Type B pancreatic cell (in vitro differentiated cells): ENCODE measurements at places on chromosomes 5 and 9. TPM values are rescaled to one million over a fixed set of nuclear protein-coding genes. Genes with fewer than 3 reads are reported as not detected.

CCL28 gene
- total RNA-seq, result 2.0 TPM in 1 of 2 replicates, not detected in the other

GPR107 gene
- total RNA-seq, result 43.6 and 51.6 TPM in 2 replicates

DNA sequence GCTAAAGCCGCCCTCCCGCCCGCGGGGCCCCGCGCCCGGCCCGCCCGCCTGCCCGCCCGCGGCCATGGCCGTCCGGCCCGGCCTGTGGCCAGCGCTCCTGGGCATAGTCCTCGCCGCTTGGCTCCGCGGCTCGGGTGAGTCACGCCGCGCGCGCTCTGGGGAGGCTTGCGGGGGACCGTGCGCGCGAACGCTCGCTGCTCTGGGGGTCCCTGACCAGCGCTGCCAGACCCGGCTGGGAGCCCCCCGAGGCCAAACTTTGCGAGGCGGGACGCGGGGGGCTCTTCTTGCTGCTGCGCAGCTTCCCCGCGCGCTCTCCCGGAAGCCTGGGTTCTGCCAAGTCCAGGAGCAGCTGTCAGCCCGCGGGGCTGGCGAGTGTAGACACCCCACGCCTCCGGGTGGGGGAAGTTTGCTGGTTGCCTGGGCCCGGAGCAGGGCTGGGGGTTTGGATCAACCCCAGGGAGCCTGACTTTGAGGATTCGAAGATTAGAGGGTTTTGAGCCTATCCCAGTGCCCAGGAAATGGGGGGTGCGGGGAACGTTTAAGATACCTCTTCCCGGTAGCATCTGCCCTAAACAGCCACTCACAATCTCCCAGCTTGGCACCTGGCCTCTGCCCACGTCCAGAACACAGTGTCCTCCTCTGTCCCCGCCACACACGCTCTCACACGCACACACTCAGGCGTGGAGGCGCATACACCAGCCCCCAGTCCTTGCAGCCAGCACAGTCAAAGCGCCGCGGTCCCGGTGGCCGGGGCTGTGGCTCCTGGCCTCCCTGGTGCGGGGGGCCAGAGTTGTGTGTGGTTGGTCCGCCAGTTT lies 535 bp downstream of the UNC5A start:
- H3K36me3 ChIP-seq, result no peaks in the 10 kb centered on the region
- no peak for DNase-seq
- H3K27me3 ChIP-seq, result peaks cover 77% of the 10 kb centered on the region
- no peak overlapping the region for H3K27ac ChIP-seq
- peaks cover 12% of the 10 kb centered on the region for H3K4me1 ChIP-seq
- H3K4me3 ChIP-seq, result peak overlapping the region; percentile 86

GRCh38 chr5:174397206-174397605 lies 327.2 kb upstream of the MSX2 start:
- no peak overlapping the region for H3K27ac ChIP-seq
- H3K4me1 ChIP-seq, result peaks cover 28% of the 10 kb centered on the region
- no peak for DNase-seq
- H3K36me3 ChIP-seq, result no peaks in the 10 kb centered on the region
- peaks cover 37% of the 10 kb centered on the region for H3K27me3 ChIP-seq

GRCh38 chr9:35236692-35237091 lies 74.9 kb downstream of the UNC13B start:
- peak overlapping the region; percentile 61 for H3K4me3 ChIP-seq
- peaks cover 11% of the 10 kb centered on the region for H3K36me3 ChIP-seq
- no peaks in the 10 kb centered on the region for H3K27me3 ChIP-seq
- H3K4me1 ChIP-seq, result no peaks in the 10 kb centered on the region

DNA sequence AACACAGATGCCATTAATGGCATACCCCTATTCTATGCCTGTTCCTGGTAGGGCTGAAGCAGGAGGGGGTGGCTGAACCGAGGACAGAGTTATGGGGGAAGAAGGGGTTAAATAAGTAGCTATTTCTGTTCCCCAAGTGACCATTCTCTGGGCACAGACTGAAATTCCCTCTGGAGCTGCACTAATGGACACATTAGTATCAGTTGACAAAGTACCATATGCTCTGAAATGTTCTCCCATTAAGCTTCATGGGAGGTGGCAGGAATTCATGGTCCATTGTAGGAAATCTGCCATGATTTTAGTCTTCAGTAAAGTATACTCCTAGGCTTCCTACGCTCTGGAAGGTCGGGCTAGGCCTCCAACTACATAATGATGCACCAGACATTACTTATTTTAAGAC lies 10.5 kb upstream of the FRMPD1 start:
- peaks cover 18% of the 10 kb centered on the region for H3K27me3 ChIP-seq
- H3K36me3 ChIP-seq, result no peaks in the 10 kb centered on the region
- no peak overlapping the region for H3K4me3 ChIP-seq
- no peak for DNase-seq
